AG08395 (cell line): ENCODE measurements at places on chromosomes 7 and 10.

DNA sequence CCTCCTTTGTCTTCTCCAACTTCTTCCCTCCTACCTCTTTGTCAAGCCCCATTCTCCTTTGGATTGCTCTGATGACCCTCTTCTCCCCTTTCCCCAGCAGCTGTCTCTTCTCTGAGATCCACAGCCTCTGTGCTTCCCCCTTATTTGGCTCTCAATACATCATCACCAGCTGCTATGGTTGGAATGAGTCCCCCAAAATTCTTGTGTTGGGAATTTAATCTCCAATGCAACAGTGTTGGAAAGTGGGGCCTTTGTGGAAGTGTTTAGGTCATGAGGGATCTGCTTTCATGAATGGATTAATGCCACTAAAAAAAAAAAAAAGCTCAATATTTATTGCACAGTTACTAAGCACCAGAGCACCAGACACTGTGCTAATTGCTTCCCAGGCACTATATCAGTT is 39.2 kb upstream of the FRMD4A start:
- no peak for DNase-seq

GRCh38 chr7:25549271-25549921 is 321.1 kb upstream of the NPVF start:
- no peak for DNase-seq

DNA sequence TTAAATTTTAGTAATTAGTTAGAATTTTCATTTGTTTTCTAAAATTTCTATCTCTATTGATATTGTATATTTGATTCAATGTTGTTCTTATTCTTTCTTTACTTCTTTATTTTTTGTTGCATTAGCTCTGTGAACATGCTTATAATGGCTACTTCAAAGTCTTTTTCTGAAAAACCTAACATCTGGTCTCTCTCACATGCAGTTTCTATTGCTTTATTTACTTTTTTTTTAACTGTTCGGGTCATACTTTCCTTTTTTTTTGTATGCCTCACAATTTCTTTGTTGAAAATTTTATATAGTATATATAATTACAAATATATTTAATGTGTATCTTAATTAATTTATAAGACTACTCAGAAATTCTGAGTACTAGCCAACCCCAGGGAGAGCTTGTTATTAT is 52.1 kb upstream of the PLXDC2 start:
- no peak for DNase-seq

DNA sequence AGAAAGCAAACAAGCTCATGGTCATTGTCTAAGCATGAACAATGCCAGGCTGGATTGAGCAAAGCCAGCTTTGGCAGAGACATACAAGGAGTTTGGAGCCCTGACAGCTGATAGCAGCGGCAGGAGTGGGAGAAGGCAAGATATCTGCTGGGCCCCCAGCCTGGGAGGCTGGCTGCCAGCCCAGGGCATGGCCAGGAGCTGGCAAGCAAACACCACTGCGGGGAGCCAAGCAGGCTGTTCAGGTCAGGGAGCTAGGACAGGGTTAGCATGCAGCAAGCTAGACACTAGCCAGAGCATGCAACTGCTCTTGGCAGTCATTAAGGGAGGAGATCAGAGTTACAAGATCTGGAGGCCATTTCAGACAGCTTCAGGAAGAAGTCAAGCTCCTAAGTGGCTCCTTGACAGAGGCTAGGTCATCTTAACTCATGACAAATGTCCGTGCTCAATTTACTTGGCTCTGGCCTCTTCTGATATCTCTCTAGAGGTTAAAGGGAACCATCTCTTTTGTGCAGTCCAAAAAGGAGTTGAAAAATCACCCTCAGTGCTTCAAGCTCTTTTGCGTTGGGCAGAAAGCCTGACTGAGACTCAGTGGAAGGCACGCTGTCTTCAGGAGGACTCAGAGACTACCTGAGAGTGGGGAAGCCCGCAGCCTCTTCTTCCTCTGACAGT is 436.8 kb upstream of the C7orf33 start:
- DNase-seq: no peak

DNA sequence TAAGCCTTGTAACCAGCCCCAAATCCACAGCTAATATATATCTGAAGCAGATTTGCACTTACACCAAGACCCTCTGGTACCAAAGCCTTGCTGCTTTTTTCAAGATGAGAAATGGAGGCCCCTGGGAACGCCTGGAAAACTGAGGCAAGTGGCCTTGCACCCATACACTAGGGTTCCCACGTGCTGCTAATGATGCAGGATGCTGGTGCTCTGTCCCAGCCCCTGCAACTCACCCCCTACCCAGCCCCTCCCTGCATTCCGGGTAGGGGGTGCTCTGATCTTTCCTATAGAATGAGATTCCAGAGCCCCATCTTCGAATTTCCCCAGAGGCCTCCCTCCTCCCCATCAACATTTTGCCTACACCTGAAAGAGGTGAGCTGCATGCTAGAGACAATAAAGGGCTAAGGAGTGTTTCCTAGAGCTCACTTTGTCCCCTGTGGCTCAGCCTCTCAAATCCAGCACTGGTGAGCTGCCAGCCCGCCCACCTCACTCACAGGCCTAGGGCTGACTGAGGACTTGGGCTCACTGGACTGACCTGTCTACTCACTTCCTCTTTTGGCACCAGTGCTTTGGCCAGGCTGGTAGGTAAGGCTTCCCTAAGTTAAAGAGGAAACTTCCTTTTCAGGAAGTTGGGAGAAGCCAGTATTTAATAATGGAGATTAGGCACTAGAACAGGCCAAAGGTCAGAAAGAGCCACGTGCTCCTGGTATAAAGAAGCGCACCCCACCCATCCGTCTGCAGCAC is 9.8 kb downstream of the RBP4 start:
- DNase-seq: no peak

DNA sequence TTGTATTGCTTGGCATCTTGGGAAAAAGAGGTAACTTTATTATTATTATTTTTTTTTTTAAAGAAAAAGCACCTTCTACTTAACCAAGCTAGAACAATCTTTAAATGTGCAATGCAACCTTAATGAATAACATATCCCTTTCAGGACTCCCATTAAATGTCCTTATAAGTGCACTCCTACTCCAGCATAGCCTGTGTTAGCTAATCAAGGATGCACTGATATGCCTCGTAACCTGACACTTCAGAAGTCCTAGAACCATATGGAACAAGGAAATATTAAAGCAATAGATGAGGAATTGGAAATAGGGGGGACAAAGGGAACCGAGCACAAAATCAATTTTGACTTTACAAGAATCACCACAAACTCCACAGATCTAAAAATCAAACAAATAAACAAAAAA is 522.4 kb downstream of the PARD3 start:
- DNase-seq: no peak

DNA sequence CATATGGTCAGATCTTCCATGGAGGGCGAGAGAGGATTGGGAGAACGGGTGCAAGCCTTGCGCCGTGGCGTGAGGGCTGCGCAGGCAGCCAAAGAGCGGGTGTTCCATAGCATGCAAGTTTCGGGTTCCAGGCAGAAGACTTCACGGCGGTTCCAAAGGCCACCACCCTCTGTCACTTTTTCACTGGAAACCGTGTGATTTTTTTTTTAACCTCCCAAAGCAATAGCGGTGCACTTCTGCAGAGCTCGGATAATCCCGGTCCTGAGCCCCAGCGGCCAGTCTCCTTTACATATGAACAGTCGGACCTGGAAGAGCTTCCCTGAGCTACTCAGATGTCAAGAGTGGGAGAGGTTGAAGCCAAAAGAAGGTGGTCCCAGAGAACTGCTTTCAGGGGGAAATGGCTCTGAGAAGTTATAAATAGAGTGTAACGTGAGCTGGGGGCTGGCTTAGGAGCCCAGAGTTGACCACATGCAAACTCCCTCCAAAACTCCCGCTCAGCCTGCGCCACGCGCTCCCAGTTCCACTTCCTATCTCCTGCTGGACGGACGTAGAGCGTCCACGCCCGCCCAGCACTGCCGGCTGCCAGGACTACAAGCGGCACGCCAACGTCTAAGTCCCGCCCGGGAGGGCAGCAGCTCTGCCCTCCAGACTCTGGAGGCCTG is at the start of gene MEOX2:
MEOX2 (minus strand) TSS at position 389 of the 662 bp plus-strand sequence; CDS start at position 108, 281 bp downstream.
- DNase-seq: peak; percentile 41

DNA sequence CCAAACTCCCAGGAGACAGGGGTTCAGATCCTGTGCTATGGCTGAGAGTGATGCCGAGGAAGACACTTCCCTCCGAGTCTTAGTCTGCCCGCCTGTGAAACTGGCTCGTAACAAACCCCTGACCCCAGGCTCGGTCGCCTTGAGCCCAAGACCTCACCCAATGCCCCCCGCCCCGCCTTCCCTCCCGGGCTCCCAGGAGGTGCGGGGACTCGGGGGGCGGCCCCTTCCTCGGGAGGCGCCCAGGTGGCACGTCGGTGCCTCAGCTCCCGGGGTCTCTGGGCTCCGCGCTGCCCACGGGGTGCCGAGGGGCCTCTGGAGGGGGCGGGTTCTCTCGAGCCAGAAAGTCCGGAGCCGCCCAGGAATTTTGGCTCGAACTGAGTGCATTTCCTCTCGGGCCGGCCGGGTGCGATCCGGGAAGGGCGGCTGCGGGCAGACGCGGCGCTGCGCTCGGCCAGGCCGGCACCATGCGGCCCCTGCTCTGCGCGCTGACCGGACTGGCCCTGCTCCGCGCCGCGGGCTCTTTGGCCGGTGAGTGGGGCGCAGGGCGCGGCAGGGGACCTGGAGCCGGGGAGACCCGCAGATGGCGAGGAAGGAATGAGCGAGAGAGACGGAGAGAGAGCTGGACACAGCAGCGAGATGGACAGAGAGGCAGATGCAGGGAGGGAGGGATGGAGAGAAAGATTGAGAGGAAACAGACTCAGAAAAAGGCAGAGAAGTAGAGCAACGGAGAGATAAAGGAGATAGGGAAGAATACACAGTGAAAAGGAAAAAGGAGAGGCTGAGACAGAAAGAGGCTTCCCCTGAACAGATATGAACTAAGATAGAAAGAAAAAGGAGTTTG is at the start of gene PLAC9:
PLAC9 (plus strand) TSS at position 432 of the 841 bp plus-strand sequence; CDS start at position 465, 33 bp downstream.
- peak; percentile 59 for DNase-seq

DNA sequence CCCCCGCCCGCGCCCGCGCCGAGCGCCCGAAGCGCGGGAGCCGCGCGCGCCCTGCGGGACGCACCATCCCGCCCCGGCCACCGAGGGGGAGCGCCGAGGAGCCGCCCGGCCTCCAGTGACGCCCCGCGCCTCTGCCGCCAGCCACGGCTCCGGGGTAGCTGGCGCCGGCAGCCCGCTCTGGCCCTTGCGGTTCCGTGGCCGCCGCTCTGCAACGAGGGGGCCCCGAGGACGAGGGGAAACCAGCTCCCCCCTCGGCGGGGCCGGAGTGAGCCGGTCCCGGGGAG is at the start of gene PAXIP1:
PAXIP1 (minus strand) TSS at position 33 of the 284 bp plus-strand sequence. CDS start 195 bp downstream, outside the sequence.
- DNase-seq: peak; percentile 63

DNA sequence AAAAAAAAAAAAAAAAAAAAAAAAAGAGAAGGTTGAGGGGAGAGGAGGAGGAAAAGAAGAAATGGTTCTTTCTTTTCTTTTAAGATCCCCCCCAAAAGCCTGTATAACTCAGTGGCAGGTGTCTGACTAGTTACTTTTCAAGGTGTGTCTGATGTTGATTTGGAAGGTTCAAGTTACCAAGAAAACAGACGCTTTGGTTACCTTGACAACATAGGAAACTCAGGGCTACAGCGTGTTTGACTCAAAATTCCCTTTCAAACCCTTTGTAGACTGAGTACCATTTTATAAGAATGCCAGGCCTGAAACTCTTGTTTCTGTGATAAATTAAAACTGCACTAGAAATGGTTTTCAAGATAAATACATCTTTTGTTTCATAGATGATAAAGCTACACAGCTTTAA is 286.8 kb downstream of the SKIDA1 start:
- DNase-seq: no peak

GRCh38 chr10:285216-285615 is 150.0 kb downstream of the ZMYND11 start:
- no peak for DNase-seq

GRCh38 chr10:101270763-101271162 is 41.5 kb upstream of the LBX1 start:
- DNase-seq: no peak

DNA sequence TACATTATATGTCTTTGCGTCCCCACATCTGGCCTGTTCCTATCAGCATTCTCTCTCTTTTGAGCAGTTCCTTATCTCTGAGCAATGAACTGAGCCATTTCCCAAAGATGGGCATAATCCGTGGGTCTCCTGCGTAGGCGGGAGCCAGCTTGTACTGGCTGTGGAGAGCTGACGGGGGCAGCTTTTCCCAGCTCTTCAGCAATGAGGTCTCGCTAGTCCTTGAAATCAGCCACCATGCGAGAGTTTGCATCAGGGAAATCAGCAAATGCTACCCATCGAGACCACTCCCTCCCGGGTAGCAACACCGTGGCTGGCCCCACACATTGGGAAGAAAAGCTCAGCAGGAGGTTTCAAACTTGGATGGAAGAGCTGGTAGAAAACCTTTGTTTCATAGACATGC is 51.9 kb upstream of the FAM180A start:
- no peak for DNase-seq

GRCh38 chr10:125462845-125463244 is 220.1 kb downstream of the TEX36 start:
- DNase-seq: no peak

DNA sequence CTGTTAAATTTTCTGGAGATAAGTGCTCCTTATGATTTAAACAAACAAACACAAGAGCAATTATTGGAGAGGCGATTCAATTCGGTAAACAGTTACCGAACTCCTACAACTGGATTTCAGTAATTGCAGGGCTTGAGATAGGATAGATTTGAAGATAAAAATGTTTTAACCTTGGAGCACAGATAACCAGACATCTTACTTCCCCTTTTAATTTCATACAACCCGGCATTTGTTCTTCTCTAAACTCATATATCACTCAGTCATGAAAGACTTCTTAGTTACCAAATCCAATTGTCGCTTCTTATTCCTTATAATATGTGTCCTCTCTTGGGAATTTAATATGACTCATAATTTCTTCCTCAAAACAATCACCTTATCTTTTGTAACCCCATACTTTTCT is 235.9 kb upstream of the CSTF2T start:
- no peak for DNase-seq

- DNase-seq: no peak
These were observed 2.1 kb upstream of the ADAM8 start for GRCh38 chr10:133278577-133279265.

- DNase-seq: no peak
These were observed 18.1 kb downstream of the TRIL start for GRCh38 chr7:28939844-28940544.

- DNase-seq: no peak
These were observed 3.0 kb downstream of the ZNF488 start for GRCh38 chr10:47381103-47381395.

DNA sequence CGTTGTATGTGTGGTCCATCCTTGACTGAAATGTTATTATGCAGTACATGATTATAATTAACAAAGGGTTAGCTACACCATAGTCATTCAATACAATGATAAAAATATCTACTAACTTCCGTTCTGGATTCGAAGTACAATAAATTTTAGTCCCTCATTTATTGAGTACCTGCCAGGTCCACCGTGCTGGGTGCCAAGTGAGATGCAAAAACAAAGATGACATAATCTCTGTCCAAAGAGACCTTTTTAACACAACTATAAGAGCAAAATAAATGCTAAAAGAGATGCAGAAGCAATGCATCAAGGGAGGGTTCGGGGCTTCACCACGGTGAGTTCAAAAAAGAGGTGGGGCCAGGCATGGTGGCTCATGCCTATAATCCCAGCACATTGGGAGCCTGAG is 33.1 kb downstream of the LAMB1 start:
- no peak for DNase-seq

- DNase-seq: no peak
These were observed 18.2 kb upstream of the C10orf53 start for GRCh38 chr10:49661140-49661856.
